8988T (cell line): ENCODE measurements at places on chromosomes 7 and 10.

DNA sequence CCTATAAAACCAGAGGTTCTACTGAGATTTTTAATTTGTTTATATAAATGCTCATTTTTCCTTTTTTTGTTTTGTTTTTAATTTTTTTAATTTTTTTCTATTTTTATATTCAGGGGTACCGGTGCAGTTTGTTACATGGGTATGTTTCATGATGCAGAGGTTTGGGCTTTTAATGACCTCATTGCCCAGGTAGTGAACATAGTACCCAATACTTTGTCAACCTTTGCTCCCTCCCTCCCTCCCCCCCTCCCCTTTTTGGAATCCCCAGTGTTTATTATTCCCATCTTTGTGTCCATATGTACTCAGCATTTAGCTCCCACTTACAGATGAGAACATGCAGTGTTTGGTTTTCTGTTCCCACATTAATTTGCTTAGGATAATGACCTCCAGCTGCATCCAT, 94.4 kb upstream of the NEBL start:
- no peak for DNase-seq

GRCh38 chr10:11506247-11506789, 105.1 kb downstream of the USP6NL start:
- no peak for DNase-seq

DNA sequence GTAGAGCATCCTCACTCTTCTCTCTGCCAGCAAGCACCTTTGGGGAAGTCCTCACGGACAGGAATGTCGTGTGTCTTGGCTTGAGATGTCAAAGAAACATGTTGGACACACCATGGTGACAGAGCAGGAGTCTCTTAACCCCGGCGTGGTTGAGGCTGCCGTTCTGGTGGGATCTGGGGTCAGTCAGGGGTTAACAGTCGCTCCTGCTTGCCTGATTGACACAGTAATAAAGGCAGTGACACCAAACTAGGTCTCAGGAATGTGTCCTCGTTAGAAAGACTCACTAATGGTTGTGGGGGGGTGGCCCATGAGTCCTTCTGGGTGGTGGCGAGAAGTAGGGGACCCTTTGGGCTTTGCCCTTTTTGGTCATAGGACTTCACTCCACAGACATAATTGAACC, 69.0 kb downstream of the TCF7L2 start:
- no peak for DNase-seq

GRCh38 chr10:31836569-31837406, 91.8 kb downstream of the ARHGAP12 start:
- DNase-seq: no peak

- DNase-seq: no peak
Observed at GRCh38 chr10:47165168-47165710, 134.8 kb upstream of the GDF10 start.

DNA sequence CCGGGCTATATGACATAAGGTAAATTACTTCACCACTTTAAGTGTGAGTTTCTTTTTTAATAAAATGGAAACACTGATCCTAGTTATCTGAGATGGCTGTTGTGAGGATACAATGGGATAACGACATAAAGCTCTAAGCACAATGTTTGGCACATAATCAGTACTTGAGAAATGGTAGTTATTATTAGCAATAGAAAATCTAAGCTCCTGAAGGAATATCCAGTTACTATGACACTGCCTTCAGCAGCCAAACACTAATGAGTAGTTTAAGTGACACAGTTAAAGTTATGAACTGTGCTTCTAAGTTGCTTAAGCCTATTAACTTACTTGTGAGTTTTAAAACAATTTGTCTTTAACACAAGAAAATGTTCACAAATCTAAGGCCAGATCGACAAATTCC, 96.8 kb downstream of the ELAPOR2 start:
- DNase-seq: no peak

GRCh38 chr7:79709574-79710409, 256.3 kb upstream of the MAGI2 start:
- no peak for DNase-seq

DNA sequence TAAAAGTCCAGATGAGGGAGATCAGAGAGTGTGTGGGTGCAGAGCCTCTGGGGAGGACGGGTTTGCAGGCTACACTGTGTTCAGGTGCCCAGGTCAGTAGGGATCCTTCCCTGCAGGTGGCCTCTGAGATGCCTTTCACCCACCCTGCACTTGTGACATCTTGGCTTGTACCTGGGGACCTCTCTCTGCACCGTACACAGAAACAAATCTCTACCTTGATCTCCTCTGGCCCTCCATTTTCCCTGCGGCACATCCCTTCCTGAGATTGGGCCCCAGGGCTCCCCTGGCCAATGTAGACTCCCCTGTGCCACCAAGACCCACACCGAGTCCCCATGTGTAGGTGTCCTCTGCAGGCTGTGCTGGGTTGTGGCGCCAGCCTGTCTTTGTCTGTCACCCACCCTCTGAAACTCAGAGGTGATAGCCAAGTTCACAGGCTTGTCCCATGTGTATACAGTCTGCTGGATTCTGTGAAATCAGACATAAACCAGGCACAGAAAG, 140.6 kb downstream of the PTPN20 start:
- DNase-seq: no peak
